ENCODE measurements at places on chromosomes 12 and 14. TPM values are rescaled to one million over a fixed set of nuclear protein-coding genes. Genes with fewer than 3 reads are reported as not detected.

GRCh38 chr12:90945070-90945649 lies 9.8 kb downstream of the CCER1 start:
- H3K27me3 ChIP-seq, result no peaks in the 10 kb centered on the region
- no peak overlapping the region for H3K27ac ChIP-seq
- no peaks in the 10 kb centered on the region for H3K36me3 ChIP-seq
- no peak overlapping the region for H3K4me3 ChIP-seq
- DNase-seq, result peak; percentile 48

- no peaks in the 10 kb centered on the region for H3K36me3 ChIP-seq
- no peaks in the 10 kb centered on the region for H3K4me1 ChIP-seq
- H3K27ac ChIP-seq, result no peak overlapping the region
Measured at GRCh38 chr12:28237423-28237822, 47.2 kb downstream of the CCDC91 start.

GRCh38 chr12:93563807-93564538 lies 8.5 kb upstream of the SOCS2 start:
- H3K27ac ChIP-seq, result no peak overlapping the region
- no peaks in the 10 kb centered on the region for H3K27me3 ChIP-seq
- H3K36me3 ChIP-seq, result peaks cover 11% of the 10 kb centered on the region
- H3K4me1 ChIP-seq, result no peaks in the 10 kb centered on the region
- no peak overlapping the region for H3K4me3 ChIP-seq

The FOXA1 gene
- total RNA-seq, result 0.09 TPM

- H3K27me3 ChIP-seq, result no peaks in the 10 kb centered on the region
- DNase-seq, result no peak
Measured at GRCh38 chr12:66859751-66860440, 181.0 kb upstream of the GRIP1 start.

- H3K27me3 ChIP-seq, result peaks cover 42% of the 10 kb centered on the region
- no peaks in the 10 kb centered on the region for H3K36me3 ChIP-seq
- H3K27ac ChIP-seq, result no peak overlapping the region
Measured at GRCh38 chr12:51866324-51866723, 17.8 kb upstream of the FIGNL2 start.

- no peaks in the 10 kb centered on the region for H3K4me1 ChIP-seq
- no peak for DNase-seq
- H3K36me3 ChIP-seq, result no peaks in the 10 kb centered on the region
- no peak overlapping the region for H3K4me3 ChIP-seq
- H3K27me3 ChIP-seq, result peaks cover 15% of the 10 kb centered on the region
Measured at GRCh38 chr12:52952076-52952801, 3.3 kb downstream of the KRT18 start.

DNA sequence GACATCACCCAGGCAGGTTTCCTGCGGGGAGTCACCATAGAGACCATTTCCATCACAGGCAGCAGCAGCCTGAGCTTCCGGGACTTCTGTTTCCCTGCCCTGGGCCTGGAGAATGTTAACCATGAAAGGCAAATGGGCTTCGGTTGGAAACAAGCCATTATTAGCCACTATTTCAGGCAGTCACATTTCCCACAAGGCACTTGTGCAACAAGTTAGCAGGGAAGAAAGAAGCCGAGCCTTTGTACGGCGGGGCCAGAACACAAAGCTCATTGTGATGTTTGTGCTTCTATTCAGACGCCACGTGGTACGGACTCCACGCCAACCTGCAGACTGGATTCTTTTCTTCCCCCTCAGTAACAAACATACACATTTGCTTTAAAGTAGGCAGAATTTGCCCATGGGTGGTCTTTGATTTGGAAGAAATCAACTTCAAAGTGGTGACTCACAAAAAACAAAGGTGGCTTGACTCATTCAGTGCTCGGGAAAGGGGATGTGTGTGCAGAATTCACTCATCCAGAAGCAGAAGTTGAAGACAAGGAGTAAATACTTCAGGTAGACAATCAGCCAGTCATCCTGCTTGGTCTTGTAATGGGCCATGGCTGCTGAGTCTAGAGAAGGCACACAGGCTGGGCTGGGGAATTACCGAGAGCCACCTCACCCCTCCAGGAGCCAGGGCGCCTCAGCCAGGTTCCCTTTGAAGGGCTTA lies 154.2 kb upstream of the PRMT8 start:
- DNase-seq, result peak; percentile 34
- no peak overlapping the region for H3K4me3 ChIP-seq
- peak overlapping the region; percentile 20 for H3K27ac ChIP-seq
- no peaks in the 10 kb centered on the region for H3K36me3 ChIP-seq
- H3K27me3 ChIP-seq, result peaks cover 7% of the 10 kb centered on the region

GRCh38 chr12:100187068-100187467 lies 13.5 kb upstream of the ACTR6 start:
- H3K36me3 ChIP-seq, result no peaks in the 10 kb centered on the region
- H3K27me3 ChIP-seq, result no peaks in the 10 kb centered on the region

DNA sequence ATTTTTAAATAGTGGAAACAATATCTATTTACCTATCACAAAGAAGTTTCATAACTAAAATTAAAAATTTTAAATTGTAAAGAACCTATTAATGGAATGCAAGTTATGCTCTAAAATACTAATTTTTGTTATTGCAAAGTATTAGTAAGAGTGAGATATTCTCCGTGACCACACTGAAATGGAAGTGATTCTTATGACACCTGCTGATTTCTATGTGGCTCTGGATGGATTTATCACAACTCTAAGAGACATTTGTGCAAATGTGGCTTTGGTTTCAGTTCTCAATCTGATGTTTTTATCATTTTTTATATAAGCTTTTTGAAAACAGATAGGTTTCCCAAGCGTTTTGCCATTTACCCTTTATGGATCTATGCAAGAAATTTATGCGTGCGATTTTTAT lies 497.8 kb downstream of the NAV3 start:
- H3K27me3 ChIP-seq, result no peaks in the 10 kb centered on the region
- no peaks in the 10 kb centered on the region for H3K4me1 ChIP-seq
- DNase-seq, result no peak
- no peak overlapping the region for H3K4me3 ChIP-seq
- H3K36me3 ChIP-seq, result no peaks in the 10 kb centered on the region

DNA sequence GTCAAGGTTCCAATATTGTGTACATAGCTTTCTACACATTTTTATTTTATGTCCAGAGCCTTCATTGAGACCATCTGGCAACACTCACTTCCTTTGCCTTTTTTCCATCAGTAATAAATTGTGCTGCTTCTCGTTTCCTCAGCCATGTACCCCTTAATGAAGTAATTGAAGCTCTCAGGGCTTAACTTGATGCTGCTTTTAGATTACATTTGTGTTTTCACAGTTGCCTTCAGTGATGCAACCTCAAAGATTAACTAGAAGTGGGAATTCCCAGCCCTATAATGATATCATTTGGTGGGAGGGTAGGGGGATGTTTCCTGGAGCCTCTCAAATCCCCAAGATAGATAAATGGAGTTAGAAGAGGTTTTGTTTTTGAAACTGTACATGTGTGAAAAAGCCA lies 80.2 kb upstream of the KRR1 start:
- peak; percentile 50 for DNase-seq
- no peak overlapping the region for H3K4me3 ChIP-seq
- no peak overlapping the region for H3K27ac ChIP-seq
- H3K36me3 ChIP-seq, result no peaks in the 10 kb centered on the region
- no peaks in the 10 kb centered on the region for H3K27me3 ChIP-seq

DNA sequence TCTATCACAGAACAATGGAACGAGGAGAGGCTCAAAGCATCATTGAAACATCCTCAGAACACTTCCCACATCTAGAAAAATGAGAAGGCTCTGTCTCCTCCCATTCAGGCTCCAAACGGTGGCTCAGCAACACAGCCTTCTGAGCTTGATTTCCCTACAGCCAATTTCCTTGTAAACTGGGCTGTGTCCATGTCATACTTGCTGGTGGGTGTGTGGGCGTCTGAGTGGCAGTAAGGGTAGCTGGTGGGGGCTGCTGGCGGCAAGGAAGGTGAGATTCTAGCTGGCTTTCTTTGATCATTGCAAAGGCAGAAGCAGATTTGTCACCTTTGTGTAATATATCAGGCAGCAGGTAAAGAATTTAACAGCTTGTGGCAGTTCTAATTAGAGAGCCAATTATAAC lies 163.7 kb downstream of the CALM1 start:
- H3K36me3 ChIP-seq, result peaks cover 13% of the 10 kb centered on the region
- peaks cover 27% of the 10 kb centered on the region for H3K4me1 ChIP-seq
- DNase-seq, result no peak
- no peaks in the 10 kb centered on the region for H3K27me3 ChIP-seq
- H3K27ac ChIP-seq, result no peak overlapping the region

DNA sequence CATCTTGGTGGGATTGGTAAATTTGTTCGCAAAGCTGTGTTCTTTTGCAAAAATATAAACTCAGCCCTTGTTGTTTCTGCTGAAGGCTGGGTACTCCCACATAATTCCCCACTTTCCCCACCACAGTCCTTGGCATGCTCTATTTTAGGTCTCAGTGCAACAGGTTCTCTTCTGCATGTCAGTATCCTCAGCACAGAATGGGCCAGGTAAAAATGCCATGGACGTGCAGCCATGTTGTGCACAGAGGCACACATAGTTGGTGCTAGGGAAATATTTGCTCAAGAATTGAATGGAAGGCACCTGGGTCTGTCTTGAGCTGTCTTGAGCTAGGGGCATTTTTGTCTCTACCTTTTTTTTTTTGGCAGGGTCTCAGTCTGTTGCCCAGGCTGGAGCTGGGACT lies 87.8 kb upstream of the LHX5 start:
- H3K4me3 ChIP-seq, result no peak overlapping the region
- peaks cover 5% of the 10 kb centered on the region for H3K27me3 ChIP-seq
- H3K36me3 ChIP-seq, result no peaks in the 10 kb centered on the region
- no peak overlapping the region for H3K27ac ChIP-seq

- H3K4me3 ChIP-seq, result no peak overlapping the region
- no peaks in the 10 kb centered on the region for H3K36me3 ChIP-seq
- H3K27me3 ChIP-seq, result no peaks in the 10 kb centered on the region
- H3K27ac ChIP-seq, result no peak overlapping the region
- no peak for DNase-seq
Measured at GRCh38 chr14:45686771-45687170, 433.8 kb upstream of the MIS18BP1 start.

GRCh38 chr14:77508249-77508648 lies 9.6 kb upstream of the ISM2 start:
- no peak overlapping the region for H3K27ac ChIP-seq
- peaks cover 22% of the 10 kb centered on the region for H3K36me3 ChIP-seq
- no peaks in the 10 kb centered on the region for H3K4me1 ChIP-seq

DNA sequence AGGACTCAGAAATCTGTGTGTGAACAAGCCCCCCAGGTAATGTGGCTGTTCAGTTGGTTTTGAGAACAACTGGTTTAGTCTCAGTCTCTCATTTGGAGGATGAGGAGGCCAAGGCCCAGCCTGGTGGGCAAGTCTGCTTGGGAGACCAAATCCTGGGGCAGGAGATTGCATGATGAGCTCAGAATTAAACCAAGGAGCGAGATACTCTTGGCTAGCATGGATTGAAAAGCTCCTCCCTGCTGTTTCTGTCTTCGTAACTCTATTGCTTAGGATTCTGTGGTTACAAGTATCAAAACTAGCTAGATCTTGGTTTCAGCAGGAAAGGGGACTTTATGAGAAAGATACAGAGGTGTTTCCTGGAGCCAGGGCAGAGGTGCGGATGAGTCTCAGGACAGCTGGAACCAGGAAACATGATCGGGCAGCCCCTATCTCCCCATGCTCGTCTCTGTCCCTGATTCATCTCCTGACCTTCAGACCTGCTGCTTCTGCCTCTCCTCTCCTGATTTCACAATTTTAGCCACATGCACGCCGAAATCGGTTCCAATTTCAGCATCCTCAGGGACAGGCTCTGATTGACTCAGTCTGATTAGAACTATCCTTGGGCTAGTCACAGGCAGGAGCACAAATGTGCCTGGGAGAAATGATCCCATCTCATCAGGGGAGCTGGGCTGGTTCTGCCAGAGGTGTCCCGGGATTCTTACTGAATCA lies 40.2 kb upstream of the RIN3 start:
- no peaks in the 10 kb centered on the region for H3K4me1 ChIP-seq
- no peaks in the 10 kb centered on the region for H3K36me3 ChIP-seq
- no peaks in the 10 kb centered on the region for H3K27me3 ChIP-seq
- H3K4me3 ChIP-seq, result no peak overlapping the region

DNA sequence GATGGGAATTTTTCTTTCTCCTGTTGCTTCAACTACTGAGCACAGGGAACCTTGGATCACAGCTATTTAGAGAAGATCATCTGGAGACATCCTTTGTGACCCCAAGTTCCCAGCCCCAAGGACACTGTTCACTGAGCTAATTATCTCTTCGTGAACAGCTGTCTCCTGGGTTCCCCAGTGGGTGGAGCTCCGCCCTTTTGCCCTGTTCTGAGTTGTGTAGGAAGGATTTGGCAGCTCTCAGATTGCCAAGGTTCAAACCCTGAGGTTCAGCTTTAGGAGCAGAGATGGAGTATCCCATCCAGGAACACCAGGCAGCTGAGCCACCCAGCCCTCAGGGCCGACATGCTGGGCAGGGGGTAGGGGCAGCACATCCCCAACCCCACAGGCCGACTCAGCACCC lies 32.0 kb downstream of the NGB start:
- H3K27me3 ChIP-seq, result peaks cover 2% of the 10 kb centered on the region
- DNase-seq, result no peak
- H3K27ac ChIP-seq, result no peak overlapping the region
- no peaks in the 10 kb centered on the region for H3K4me1 ChIP-seq

- no peaks in the 10 kb centered on the region for H3K36me3 ChIP-seq
- peak; percentile 59 for DNase-seq
- peak overlapping the region; percentile 42 for H3K27ac ChIP-seq
- no peak overlapping the region for H3K4me3 ChIP-seq
- peaks cover 16% of the 10 kb centered on the region for H3K4me1 ChIP-seq
Measured at GRCh38 chr12:92539110-92539749, 163.6 kb upstream of the PLEKHG7 start.

DNA sequence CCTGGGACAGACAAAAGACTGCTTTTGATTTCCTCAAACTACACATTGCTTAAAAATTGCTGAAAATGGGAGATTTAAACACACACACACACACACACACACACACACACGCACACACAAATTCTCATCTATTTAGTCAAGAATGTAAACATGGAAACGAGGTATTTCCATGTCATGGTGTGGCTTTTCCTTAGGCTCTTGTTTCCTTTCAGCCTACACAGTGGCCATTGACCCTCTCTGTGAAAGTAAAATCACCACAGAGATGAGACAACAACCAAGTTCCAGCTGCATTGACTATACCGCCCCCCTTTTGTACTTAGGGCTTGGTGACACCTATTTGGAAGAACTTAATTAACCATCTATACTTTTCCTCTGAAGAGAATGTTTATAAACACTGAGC lies 41.9 kb downstream of the TTC8 start:
- H3K36me3 ChIP-seq, result peaks cover 5% of the 10 kb centered on the region
- no peak overlapping the region for H3K4me3 ChIP-seq
- H3K4me1 ChIP-seq, result no peaks in the 10 kb centered on the region
- no peak overlapping the region for H3K27ac ChIP-seq

GRCh38 chr12:52306731-52307130 lies 14.5 kb downstream of the KRT83 start:
- H3K27me3 ChIP-seq, result peaks cover 37% of the 10 kb centered on the region
- no peaks in the 10 kb centered on the region for H3K36me3 ChIP-seq
- peaks cover 49% of the 10 kb centered on the region for H3K4me1 ChIP-seq

Measured in muscle of leg (tissue), 16 donors.